ENCODE measurements at places on chromosomes 5 and 9.

DNA sequence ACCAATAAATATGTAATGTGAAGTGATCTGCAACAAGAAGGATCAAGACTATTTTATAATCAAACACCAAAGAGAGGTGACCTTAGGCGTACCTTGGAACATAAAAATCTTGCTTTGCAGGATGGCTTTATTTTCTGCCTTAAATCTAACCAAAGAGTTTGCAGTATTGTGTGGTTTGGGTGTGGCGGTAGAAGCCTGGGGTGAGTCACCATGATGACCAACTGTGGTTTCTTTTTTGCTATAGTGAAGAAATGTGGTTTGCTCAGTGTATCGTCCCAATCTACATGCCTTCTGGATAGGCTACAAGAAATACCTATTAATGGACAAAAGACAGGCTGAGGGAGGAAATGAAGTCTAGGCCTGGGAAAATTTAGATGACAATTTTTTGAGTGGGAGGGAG lies 5.1 kb upstream of the CAST start:
- DNase-seq = peak; percentile 94

- no peak for DNase-seq
These were observed 69.8 kb downstream of the JMY start for GRCh38 chr5:79305706-79306105.

DNA sequence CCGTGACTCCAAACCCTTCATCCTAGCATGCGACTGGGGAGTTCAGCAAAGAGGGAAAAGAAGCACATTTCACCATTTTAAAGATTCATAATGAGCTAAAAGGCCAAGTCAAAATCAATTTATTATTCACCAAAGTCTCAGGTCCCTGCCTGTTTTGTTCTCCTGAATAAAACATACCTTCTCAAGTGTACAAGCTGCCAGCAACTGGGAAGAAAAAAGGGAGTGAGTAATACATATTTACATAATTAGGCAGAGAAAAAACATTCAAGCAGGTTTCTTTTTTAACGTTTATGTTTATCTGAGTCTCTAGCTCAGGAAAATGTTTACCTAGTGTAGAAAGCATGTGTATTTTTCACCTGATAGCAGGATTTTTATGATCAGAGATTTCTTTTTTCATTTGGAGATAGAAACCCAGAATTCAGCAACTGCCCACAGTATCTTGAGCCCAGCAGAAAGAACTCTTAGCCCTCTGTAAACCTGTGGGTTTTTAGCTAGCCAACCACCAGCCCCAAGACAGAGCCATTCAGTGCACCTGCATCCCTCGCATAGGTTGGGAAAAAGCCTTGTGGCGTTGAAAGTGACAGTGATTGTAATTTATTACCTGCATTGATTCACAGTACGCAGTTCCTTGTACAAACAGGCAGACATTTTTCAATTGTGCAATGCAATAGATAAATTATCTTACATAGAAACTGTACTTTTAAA lies 117.9 kb upstream of the GRIA1 start:
- no peak for DNase-seq

DNA sequence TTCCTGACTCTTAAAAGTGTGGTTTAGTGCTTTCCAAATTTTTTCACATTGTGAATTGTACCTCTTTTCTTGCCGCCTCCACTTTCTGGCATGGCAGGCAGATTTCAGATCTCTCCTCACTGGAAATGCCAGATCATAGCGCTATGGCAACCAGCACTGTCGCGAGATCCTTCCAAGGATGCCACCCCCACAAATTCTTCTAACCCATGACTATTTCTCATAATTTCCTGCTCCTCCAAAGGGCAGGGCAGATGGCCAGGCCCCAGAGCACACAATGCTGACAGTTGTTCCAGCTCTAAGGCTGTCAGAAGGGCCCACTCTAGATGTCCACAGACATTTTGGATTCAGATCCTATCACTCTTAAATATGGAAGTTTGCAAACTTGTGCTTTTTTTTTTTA lies 446.2 kb upstream of the RIOK2 start:
- DNase-seq = no peak

- peak; percentile 11 for DNase-seq
These were observed 56.2 kb upstream of the TRAF1 start for GRCh38 chr9:120982836-120983235.

GRCh38 chr9:88927510-88927909 lies 63.8 kb upstream of the S1PR3 start:
- DNase-seq = no peak

DNA sequence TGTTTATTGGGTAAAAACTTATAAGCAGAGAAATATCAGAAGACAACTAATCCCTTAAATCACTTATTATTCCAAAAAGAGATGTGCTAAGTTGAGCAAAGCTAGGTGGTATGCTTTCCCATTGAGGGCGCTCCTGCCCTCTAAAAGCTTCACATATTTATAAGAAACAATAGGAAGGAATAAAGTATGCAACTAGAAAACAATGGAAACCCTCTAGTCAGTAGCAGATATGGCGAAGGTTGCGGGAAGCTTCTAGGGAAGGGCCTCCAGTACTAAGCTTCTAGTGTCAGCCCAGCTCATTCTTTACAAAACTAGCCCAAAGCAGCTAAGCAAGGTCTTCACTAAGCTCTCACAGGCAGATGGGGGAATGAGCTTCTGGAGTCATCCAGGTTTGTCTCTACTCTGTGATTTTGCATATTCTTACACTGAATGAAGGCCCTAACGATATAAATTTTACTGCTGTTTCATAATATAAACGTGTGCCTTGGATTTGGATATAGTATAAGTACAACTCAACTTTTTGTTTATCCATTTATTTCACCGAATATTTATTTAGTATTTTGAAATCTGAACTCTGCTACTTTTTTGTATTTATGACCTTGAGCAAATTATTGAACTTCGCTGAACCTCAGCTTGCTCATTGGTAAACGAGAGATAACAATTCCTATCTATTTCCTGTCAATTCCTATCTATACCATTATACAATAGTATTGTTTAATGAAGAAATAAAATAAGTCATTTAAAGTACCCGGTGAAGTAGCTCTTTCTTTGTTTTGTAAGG lies 571.4 kb downstream of the ELAVL2 start:
- DNase-seq = no peak

- no peak for DNase-seq
These were observed 161.9 kb downstream of the ALDH1A1 start for GRCh38 chr9:72790989-72791388.

DNA sequence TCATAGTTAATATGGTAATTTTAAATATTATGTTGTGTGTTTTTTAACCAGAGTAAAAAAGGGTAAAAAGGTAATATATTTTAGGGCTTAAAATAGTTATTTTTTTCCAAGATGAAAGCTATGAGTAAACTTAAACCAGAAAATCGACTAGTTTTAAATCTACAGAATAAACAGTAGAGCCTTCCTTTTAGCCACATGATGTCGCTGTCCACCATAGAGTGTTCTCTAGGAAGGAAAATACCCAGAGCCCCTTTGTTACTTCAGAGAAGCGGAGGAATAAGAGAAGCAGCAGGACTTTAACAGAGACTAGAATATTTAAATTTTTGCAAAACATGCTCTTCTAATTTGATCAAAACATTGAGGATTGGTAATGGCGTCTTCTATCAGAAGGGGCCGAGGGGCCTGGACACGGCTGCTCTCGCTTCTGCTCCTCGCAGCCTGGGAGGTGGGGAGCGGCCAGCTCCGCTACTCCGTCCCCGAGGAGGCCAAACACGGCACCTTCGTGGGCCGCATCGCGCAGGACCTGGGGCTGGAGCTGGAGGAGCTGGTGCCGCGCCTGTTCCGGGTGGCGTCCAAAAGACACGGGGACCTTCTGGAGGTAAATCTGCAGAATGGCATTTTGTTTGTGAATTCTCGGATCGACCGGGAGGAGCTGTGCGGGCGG lies at the start of gene PCDHA2:
PCDHA2 (plus strand) TSS at position 258 of the 664 bp plus-strand sequence.
- no peak for DNase-seq

GRCh38 chr5:131857388-131857787 lies 60.6 kb upstream of the FNIP1 start:
- DNase-seq = no peak

DNA sequence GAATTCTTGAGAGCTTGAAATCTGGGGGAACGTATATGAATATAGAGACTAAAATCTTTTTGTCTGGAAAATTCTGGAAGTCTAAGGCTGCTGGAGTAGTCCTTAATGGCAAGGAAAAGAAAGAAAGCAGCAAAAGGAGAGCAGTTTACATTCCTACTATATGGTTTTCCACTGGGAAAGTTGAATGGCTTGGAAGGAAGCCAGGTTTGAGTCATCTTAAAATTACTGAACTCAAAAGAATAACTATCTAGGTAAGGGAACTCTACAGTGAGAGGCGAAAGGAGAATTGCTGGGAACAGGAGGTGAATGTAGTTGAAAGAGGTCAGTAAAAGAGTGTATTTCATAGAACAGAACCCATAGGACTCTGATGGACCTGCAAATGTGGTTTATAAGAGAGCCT lies 258.1 kb upstream of the EDIL3 start:
- DNase-seq = peak; percentile 67

DNA sequence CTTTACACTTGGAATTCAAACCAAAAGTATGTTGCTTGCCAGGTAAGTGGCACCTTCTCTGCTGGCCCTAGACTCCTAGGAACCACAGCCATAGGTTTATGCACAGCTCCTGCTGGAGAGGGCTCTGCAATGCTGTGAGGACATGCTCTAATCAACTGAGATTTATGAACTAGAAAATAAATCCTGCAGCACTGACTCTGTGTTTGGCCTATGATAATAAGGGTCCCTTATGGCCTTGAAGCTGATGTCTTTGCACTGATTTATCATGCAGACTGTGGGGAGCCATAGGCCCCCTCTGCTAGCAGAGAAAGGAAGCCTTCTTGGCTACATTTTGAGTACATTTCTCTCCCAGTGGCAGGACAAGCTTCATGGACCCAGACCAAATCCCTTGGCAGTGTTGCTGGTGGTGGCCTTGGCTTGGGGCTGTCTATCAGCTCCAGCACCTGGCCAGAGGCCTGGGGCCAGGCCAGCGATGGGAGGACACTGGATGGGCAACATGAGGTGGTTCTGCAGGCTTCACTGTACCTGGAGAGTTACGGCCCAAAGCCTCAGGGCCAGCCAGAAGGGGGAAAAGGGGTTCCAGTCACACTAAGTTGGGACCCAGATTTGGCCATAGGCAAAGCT lies 178.0 kb downstream of the SEMA6A start:
- DNase-seq = no peak

GRCh38 chr9:134286471-134287245 lies 39.6 kb upstream of the RXRA start:
- peak; percentile 30 for DNase-seq

GRCh38 chr5:143279698-143280097 lies 123.8 kb downstream of the NR3C1 start:
- peak; percentile 46 for DNase-seq

GRCh38 chr9:91451431-91452270 lies 28.0 kb upstream of the NFIL3 start:
- DNase-seq = no peak

DNA sequence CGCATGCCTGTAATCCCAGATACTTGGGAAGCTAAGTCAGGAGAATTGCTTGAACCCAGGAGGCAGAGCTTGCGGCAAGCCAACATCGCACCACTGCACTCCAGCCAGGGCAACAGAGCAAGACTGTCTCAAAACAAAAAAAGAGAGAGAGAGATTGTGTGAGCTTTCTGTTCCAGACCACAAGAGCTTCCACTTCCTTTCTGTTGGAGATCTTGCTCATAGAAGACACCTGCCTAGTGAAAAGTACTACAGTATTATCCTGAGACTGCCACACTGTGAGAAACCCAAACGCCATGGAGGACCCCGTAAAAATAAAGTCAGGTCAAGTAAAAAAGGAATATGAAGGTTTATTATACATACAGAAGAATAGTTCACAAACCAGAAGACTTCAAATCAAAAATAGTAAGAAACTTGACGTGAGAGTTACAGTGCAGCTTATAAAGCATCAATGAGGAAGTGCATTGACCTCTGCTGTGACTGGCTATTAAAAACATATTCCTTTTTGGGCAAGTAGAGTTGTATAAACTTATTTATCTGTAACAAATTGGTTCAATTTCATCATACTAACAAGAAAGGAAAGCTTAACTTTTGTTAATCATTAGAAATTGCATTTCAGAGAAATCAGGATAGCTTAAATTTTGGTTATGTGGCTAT lies 4.3 kb upstream of the EMB start:
- no peak for DNase-seq

GRCh38 chr9:136640171-136641111 lies 22.3 kb upstream of the EGFL7 start:
- no peak for DNase-seq

GRCh38 chr5:91343916-91344315 lies 39.2 kb downstream of the ARRDC3 start:
- no peak for DNase-seq

GRCh38 chr5:100667161-100667630 lies 132.0 kb downstream of the FAM174A start:
- DNase-seq = peak; percentile 86

DNA sequence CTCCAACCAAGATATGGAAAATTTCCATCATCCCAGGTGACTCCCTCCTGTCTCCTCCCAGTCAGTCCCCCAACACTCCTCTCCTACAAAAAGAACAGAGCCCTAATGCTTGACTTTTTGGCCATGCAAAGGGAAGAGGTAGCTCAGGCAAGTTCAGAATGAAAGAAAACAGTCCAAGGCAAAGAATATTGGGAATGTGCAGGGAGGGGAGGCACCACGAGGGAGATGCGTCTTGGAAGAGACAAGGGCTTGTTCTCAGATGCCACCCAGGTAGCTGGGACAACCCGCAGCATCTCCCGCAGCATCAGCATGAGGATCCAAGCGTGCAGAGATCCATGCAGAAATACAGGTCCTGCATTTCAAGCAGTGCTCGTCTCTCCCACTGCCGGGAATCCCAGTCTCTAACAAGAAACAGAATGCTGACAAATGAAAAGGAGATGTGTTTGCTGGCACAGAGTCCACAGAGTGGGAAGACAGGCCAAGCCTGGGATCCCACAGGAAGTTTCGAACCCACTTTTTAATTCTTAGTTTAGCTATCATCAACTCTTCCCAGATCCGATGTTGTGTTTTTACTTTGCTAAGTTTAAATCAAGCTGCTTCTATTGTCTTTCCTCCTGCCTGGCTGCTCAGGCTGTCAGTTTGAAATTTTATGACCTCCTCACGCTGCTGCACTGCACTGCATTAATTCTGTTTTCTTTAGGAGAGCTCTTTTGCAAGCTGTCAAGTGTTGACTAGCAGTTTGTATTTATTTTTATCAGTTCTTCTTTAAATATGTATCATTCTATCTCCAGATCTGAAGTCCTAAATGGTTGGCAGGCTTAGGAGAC lies 86.8 kb upstream of the OSMR start:
- no peak for DNase-seq

DNA sequence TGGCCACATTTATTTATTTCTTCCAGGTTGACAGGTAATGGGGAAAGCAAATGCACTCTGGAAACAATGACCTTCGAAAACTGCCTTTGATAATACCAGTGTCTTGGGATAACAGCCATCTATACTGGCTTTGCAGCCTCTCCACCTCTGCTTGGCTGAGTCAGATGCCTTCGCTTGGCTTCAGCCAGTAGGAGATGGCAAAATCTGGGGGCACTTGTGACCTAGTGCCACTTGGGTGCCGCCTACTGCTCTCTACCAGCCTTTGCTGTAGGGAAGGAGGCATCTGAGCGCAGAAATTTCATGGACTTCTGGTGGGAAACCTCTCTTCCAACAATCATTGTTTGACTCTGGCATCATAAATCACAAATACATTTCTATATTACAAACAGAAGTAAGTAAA lies 21.8 kb downstream of the FYB1 start:
- DNase-seq = no peak

GRCh38 chr9:3288686-3289085 lies 237.1 kb downstream of the RFX3 start:
- no peak for DNase-seq

Data from PC-3 (cell line).